Left cardiac atrium (tissue), 4 donors: ENCODE measurements at places on chromosomes 1 and 21.

DNA sequence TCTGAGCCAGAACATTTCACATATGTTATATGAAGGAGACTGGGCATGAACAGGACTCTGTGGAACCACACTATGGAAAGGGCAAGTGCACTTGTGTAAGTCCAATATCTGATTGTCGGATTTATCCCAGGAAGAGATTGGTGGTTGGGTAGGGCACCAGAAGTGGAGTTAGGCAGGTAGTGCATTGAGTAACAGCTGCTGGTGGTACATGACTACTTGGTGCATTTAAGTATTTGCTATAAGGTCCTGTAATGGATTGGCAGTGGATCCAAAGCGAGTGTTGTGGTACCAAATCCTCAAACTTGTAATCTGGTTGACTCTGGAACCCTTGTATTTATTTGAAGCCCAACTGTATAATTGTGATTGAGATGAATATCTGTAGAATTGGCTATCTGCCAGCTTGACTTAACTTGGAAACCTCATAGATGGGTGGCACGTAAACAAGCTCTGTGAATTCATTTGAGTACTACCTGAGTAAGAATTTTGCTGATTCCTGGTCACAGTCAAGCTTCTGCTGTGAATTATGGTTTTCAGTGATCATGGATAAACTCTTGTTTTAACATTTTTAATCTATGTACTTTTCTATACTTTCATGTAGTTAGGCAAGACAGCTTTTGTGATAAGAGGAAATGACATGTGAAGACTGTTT is 21.1 kb downstream of the UBAP2L start:
- no peak for DNase-seq

DNA sequence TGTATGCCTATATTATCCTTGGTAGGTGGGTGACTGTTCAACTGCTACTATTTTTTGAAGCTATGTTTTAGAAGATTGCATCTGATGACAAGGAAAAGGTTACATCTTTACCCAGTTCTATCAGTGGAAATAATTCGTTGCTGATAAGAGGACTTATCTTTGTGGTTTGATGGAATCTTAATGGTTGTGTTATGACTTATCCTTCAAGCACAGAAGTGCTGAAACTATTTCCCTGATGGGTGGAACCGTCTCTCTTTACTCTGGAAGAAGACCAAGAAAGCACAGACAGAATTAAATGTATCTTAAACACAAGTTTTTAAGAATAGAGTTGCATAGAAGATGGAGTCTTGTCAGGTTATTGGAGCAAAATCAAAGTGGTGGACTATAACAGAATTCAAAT is 437.7 kb upstream of the KAZN start:
- DNase-seq: no peak

- no peak for DNase-seq
Observed at GRCh38 chr1:157626099-157626498, 28.2 kb upstream of the FCRL4 start.

DNA sequence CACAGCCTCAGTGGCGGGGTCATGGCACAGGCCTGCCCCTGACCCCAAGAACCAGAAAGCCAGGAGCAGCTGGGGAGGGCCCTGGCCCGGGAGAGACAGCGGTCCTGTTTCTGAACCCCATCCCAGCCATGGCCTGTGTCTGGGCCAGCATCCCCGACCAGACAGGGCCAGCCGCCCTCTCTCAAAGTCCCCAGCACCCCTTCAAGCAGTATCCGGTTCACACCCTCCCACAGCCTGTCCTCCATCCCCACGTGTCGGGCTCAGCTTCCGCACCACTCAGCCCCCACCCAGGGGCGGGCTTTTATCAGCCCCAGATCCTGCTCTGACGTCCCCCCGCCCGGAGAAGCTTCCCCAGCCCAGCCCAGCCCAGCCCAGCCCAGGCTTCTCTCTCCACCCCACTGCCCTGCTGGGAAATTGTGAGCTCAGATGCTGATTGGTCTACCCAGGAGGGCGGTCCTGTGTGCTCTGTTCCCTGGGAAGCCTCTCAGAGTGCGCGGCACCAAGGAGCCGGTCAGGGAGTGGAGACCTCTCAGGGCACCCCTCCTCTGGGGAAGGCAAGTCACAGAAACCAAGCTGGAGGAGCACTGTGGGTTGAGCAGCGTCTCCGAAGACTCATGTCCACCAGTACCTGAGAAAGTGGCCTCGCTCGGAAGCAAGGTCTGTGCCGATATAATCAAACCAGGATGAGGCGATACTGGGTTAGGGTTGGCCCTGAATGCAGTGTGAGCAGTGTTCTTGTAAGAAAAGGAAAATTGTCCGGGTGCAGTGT is 4.7 kb upstream of the FAAP20 start:
- DNase-seq: peak; percentile 94

- DNase-seq: peak; percentile 31
Observed at GRCh38 chr1:204045430-204045829, 27.5 kb upstream of the SOX13 start.

GRCh38 chr1:57350610-57351009 is 73.2 kb downstream of the DAB1 start:
- no peak for DNase-seq

DNA sequence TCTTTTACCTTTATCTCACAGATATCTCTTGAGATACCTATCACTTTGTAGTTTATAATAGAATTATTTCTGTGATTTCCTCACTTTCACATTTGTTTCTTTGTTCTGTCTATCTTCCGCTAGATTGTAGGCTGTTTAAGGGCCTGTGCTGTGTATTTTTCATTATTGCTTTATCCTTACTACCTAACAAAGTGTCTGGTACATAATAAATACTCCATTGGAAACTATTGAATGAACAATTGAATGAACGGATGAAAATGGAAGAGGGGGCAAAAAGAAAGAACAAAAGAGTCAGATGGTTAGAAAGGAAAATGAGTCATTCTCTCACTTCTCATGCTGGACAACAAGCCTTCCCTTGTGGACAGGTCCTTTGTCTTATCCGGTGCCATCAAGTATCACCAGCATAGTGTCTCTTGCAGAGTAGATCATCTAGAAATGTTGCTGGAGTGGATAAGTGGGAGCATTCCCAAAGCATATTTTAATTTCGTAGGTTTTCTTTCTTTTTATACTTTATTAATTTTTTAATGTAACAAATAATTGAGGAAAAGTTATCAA is 159.8 kb downstream of the NEK7 start:
- no peak for DNase-seq

GRCh38 chr21:42193131-42193671 is 25.7 kb upstream of the ABCG1 start:
- no peak for DNase-seq

GRCh38 chr1:163178628-163179027 is 24.1 kb downstream of the RGS5 start:
- no peak for DNase-seq

DNA sequence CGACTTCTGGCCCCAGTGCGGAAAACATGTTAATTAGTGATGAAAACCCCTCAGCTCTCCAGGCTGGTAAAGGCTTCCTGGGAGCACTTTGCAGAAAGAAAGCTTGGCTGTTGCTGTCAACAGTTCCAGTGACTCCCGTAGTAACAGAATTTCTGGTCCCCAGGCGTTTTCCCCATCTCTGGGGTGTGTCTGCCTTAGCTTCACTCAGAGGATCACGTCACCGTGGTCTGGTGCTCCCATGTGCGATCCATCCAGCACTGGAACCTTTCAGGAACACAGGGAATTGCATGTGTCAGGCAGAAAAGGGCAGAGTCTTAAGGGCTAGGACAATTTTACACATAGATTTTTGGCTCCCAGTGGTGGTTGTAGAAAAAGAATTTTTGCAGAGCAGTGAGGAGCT is 470.4 kb upstream of the USP24 start:
- DNase-seq: peak; percentile 28

- no peak for DNase-seq
Observed at GRCh38 chr1:43121256-43121900, 50.7 kb downstream of the EBNA1BP2 start.

- no peak for DNase-seq
Observed at GRCh38 chr1:19315378-19316198, 3.5 kb downstream of the SLC66A1 start.

- DNase-seq: peak; percentile 62
Observed at GRCh38 chr1:154975409-154976059, 1.1 kb downstream of the CKS1B start.

GRCh38 chr1:118982821-118983557 is 5.2 kb downstream of the TBX15 start:
- DNase-seq: no peak

DNA sequence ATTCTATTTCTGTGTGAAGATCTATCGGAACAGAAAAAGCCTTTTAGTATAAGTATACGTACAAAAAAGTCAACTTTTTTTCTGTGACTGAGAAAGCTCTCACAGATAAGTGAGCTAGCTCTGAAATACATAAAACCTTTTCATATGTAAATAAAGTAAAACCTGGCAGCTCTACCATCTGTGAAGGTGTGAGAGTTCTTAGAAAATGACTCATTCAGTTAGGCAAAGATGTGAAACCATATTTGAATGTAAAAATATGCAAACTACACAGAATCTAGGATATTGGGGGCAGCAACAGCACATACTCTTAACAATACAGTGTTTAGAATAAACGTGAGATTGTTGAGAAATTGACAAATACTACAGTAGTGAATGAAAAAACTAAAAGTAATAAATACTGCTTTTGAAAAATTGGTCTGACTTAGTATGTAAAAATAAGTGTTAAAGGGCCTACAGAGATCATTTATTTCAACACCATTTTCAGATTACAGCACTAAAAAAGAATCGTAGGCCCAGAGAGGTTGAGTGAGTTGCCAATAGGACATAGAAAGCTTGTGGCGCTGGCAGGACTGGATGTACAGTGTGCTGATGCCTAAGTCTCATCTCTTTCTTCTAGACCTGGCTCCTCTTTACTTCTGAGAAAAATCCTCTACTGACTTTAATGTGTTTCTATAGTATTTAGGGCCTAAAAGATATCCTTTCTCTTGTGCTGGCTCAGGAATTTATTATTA is 19.8 kb downstream of the ATP6V1G3 start:
- no peak for DNase-seq

GRCh38 chr1:29590583-29591565 is 354.6 kb downstream of the PTPRU start:
- no peak for DNase-seq

DNA sequence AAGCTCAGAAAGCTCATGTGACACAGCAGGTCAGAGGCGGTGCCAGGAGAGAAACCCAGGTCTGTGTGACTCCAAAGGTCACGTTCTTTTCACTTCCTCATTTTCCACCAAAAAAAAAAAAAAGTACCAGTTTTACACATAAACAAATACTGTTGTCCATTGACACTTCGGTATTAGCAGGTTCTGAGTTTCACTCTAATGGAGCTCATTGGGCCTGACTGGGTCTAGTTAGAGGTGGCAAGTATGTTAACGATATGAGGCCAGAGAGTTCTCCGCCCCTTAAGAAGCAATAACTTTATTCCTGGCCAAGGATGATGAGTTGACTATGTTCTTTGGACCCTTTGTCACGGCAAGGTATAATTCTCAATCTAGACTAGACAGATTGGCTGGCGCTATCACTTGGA is 30.0 kb upstream of the SDE2 start:
- no peak for DNase-seq

DNA sequence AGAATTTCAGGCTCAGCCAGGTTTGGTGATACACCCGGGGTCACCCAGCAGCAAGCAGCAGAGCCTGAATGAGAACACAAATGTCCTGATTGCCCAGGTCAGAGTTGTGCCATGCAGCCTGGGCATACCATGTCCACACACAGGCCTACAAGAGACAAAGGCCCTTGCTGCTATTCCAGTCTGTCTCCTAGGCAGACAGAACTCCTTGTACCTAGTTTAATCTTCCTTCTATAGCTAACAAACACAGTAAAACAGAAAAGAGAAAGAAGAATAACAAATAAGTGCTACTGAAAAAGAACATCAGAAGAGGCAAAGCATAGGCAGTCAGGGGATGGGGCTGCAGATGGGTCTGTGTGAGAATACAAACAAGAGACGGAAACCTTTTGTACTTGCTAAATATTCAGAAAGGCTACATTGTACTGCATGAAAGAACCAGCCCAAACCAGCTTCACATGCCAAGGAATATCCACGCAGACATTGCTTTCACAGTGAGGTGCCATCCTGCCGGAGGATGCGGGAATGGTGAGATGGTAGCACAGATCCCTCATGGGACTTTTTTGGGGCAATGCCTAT is 401.7 kb downstream of the OMA1 start:
- DNase-seq: no peak

DNA sequence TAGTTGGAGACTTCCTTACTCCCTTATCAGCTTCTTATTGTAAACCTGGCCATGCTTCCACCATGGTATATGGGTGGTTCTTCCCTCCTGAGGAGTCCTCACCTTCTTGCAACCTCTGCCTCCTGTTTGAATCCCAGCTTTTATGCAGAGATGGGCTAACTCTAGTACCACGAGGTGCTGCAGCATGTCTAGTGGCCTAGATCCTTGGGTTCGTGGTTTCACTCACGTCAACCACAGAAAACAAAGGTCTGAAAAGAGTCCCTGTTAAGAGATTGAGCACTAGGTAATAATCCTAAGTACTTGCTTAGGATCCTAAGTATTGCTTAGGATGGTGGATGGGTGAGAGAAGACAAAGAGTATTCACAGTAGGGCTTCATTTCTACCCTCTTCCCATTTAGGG is 133.7 kb downstream of the FCRL5 start:
- DNase-seq: no peak

DNA sequence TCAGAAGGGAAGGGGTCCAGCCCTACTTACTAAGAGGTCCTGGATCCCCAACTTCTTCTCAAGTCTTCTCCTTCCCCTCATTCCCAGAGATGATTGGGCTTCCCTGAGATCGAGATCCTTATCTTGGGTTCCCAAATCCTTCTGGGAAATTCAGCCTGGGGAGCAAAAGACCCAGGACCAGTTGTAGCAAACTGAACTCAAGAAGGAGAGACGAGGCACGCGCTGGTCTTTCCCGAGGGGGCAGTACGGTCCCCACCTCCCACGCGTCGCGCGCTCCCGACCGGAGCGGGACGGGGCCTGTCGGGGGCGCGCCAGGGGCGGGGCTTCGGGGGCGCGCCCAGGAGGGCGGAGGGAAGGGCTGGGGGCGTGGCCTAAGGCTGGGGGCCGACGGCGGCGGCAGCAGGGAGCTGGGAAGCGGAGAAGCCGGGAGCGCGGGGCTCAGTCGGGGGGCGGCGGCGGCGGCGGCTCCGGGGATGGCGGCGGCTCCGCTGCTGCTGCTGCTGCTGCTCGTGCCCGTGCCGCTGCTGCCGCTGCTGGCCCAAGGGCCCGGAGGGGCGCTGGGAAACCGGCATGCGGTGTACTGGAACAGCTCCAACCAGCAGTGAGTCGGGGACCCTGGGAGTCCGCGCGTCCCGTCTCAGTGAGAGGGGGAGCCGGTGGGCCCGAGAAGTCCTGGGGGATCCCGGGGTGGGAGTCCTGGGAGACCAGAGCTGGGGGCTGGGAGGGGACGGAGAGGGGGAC is at the start of gene EFNA3:
Gene EFNA3 (plus strand): TSS at position 369 of the 741 bp plus-strand sequence. CDS start 105 bp downstream, at position 474.
- DNase-seq: peak; percentile 82

GRCh38 chr1:220454155-220454777 is 73.7 kb upstream of the MARK1 start:
- no peak for DNase-seq

GRCh38 chr21:45358261-45358670 is 46.7 kb upstream of the COL18A1 start:
- peak; percentile 19 for DNase-seq

GRCh38 chr1:12206238-12206637 is 23.6 kb upstream of the VPS13D start:
- no peak for DNase-seq

GRCh38 chr1:24946861-24947658 is 17.0 kb upstream of the RUNX3 start:
- no peak for DNase-seq
